ENCODE measurements at places on chromosomes 16 and 17. TPM values are rescaled to one million over a fixed set of nuclear protein-coding genes. Genes with fewer than 3 reads are reported as not detected.

The CX3CL1 gene
- total RNA-seq, result not detected

The CCL5 gene
- total RNA-seq, result 50.4 TPM

The TBC1D16 gene
- total RNA-seq, result 10.4 TPM

GRCh38 chr17:1126801-1127550, 52.8 kb downstream of the ABR start:
- DNase-seq, result no peak
- H3K27ac ChIP-seq, result no peak overlapping the region

DNA sequence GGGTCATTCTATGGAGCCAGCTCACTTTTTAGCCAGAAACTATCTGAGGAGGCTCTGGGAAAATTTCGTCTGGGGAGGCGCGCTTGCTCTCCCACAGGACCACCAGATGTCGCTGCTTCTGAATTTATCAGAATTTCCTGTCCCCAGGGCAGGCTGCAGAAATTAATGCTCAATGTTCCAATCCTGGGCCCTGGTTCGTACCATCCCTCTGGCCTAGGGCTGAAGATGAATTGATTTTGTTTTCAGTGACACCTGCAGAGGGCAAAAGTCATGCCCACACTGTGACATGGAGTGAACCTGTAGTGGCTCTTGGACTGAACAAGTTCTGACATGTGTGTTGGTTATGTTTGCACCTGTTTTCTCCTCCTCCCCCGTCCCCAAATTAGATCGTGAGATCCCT, 482.6 kb downstream of the NPIPA7 start:
- no peaks in the 10 kb centered on the region for H3K36me3 ChIP-seq
- peak; percentile 70 for DNase-seq

DNA sequence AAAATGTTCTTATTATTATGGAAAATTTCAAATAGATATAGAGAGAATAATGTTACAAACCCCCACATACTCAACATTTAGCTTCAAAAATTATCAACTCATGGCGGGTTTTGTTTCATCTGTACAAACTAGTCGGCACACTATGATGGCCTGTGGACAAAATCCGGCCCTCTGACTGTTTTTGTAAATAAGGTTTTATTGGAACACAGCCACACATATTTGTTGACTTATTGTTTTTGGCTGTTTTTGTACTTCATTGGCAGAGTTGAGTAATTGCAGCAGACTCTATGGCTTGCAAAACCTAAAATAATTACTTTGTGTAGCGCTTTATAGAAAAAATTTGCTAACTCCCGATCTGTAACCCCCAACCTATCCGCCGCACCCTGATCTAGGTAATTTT, 41.4 kb upstream of the CLEC18A start:
- DNase-seq, result no peak
- H3K36me3 ChIP-seq, result peaks cover 12% of the 10 kb centered on the region
- H3K4me3 ChIP-seq, result no peak overlapping the region
- no peak overlapping the region for H3K27ac ChIP-seq
- no peaks in the 10 kb centered on the region for H3K4me1 ChIP-seq

GRCh38 chr16:72889616-72890582, 158.0 kb downstream of the ZFHX3 start:
- no peaks in the 10 kb centered on the region for H3K36me3 ChIP-seq
- no peaks in the 10 kb centered on the region for H3K27me3 ChIP-seq
- DNase-seq, result no peak
- no peak overlapping the region for H3K4me3 ChIP-seq
- H3K27ac ChIP-seq, result no peak overlapping the region
- H3K4me1 ChIP-seq, result no peaks in the 10 kb centered on the region

DNA sequence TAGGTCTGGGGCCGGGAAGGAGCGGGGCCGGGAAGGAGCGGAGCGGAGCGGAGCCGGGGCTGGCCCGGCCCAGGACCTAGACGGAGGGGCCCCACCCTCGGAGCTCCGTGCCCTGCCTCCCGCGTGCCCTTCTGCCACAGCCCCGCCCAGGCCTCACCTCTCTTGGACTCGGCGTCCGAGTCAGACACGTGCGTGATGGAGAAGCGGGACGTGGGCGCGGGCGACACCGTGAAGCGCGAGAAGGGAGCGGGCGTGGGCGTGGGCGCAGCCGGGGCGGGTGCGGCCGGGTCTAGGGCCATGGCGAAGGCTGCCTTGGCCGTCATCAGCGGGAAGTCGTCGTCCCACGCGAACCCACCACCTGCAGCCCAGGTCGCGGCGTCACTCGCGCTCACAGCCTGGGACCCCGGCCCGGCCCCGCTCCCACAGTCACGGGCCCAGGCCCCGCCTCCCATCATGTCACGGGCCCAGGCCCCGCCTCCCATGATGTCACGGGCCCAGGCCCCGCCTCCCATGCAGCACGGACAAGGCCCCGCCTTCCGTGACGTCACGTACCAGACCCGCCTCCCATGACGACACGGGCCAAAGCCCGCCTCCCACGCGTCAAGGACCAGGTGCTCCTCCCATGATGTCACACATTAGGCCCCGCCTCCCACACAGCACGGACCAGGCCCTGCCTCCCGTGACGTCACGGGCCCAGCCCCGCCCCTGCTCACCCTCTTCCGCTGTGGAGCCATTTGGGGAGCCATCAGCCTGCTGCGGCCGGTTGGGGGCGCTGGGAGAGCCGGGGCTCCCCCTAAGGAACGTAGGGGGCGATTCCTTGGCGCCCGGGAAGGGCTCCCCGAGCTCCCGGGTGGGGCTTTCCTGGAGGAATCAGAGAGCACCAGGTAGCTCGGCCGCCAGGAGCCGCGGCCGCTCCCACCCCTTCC, 45.8 kb upstream of the PVALEF start:
- peak; percentile 95 for DNase-seq
- peak overlapping the region; percentile 37 for H3K4me3 ChIP-seq
- no peaks in the 10 kb centered on the region for H3K4me1 ChIP-seq
- no peaks in the 10 kb centered on the region for H3K36me3 ChIP-seq
- no peak overlapping the region for H3K27ac ChIP-seq
- H3K27me3 ChIP-seq, result no peaks in the 10 kb centered on the region

GRCh38 chr16:10368969-10369551, 16.8 kb upstream of the ATF7IP2 start:
- no peak overlapping the region for H3K4me3 ChIP-seq
- no peak overlapping the region for H3K27ac ChIP-seq
- H3K27me3 ChIP-seq, result no peaks in the 10 kb centered on the region
- H3K36me3 ChIP-seq, result no peaks in the 10 kb centered on the region
- DNase-seq, result no peak
- H3K4me1 ChIP-seq, result no peaks in the 10 kb centered on the region

GRCh38 chr17:7437950-7438614, 1.2 kb upstream of the FGF11 start:
- peaks cover 37% of the 10 kb centered on the region for H3K4me1 ChIP-seq
- H3K27me3 ChIP-seq, result peaks cover 28% of the 10 kb centered on the region

DNA sequence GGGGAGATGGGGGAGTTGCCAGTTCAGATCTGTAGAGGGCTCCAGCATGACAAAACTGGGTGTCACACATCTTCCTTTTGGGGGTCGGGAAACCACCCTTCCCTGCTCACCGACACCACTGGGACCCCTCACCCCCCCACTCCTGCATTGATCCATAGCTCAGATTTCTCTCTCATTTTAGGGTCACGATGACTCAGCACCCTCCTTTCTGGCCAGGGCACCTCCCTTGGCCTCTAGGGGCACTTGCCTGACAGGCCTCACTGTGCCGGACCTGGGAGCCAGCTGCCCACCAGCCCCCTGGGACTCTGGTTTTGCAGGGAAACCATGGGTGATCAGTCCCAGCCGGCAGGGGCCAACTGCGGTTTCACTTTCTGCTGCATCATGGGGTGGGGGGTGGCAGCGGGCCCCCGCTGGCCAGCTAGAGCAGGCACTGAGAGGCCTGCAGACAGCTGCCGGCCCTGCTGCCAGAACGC, 239.4 kb downstream of the MRTFB start:
- no peaks in the 10 kb centered on the region for H3K36me3 ChIP-seq
- peak; percentile 13 for DNase-seq
- H3K27me3 ChIP-seq, result no peaks in the 10 kb centered on the region
- H3K27ac ChIP-seq, result no peak overlapping the region

- H3K27me3 ChIP-seq, result peaks cover 4% of the 10 kb centered on the region
- H3K4me3 ChIP-seq, result no peak overlapping the region
- peak; percentile 53 for DNase-seq
- peaks cover 5% of the 10 kb centered on the region for H3K4me1 ChIP-seq
These were observed 20.5 kb upstream of the SPACA3 start for GRCh38 chr17:32971171-32971570.

DNA sequence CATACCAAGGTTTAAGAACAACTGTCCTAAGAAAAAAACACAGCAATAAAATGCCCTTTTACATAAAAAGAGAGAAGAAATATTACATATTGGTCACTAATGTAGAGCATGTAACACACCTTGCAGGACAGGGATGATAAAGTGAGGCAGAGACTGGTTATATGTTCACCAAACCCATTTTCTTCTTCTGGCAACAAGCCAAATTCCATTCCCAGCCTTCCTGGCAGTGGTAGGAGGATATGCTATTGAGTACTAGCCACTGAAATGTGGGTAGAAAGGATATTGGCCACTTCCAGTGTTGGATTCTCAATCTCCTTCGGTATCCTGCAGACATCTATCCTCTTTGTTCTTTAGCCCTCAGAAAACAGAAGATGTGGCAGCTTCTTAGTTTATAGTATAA, 105.2 kb upstream of the SHISA6 start:
- no peaks in the 10 kb centered on the region for H3K36me3 ChIP-seq
- H3K4me1 ChIP-seq, result no peaks in the 10 kb centered on the region
- H3K4me3 ChIP-seq, result no peak overlapping the region

DNA sequence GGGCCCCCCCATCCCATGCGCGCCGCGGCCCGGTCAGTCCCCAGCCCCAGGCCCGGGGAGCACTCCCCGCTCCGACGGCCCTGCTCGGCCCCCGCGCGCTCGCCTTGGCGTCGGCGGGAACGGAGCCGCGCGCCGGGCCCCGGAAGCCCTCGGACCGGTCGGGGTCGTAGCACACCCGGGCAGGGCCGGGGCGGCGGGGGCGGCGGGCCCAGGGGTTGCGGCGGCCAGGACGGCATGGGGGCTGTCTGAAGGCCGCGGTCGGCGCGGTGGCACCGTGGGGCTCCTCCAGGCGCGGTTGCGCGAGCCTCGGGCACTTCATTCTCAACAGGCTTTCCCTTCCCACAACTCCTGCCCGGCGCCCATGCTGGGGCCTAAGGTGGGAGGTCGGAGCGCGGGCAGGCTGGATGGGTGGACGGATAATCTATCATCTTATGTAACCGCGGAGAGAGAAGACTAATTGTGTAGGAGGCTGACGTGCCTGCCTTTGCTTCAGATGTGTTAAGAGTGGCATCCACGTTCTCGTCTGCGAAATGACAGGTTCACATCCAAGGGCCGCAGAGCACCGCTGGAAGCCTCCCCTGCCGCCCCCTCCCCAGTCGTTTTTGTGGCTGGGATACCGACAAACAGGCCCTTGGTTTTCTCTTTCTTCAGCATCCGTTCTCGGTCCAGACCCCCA, 708 bp downstream of the BAIAP2 start:
- peaks cover 20% of the 10 kb centered on the region for H3K4me1 ChIP-seq
- H3K4me3 ChIP-seq, result peak overlapping the region; percentile 64
- peaks cover 19% of the 10 kb centered on the region for H3K27me3 ChIP-seq
- H3K36me3 ChIP-seq, result no peaks in the 10 kb centered on the region
- no peak overlapping the region for H3K27ac ChIP-seq
- peak; percentile 36 for DNase-seq

DNA sequence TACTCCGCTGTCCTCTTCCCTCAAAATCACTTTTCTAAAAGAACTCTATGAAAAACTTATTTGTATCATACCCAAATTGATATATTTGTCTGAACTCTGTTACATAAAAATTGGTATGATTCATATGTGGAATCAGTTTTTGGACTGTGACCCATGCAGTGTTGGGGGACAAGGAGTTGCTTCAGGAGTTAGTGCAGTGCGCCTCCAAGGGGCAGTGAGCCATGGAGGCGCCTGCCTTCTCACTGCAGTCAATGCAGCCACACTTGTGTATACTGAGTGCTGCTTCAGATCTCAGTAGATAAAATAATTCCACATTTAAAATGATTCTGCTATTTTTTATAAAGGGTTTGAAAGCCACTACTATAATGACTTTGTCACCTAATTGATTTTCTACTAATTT, 32.5 kb downstream of the DGKE start:
- no peak overlapping the region for H3K4me3 ChIP-seq
- DNase-seq, result no peak
- no peaks in the 10 kb centered on the region for H3K27me3 ChIP-seq
- H3K4me1 ChIP-seq, result peaks cover 16% of the 10 kb centered on the region
- no peak overlapping the region for H3K27ac ChIP-seq
- peaks cover 13% of the 10 kb centered on the region for H3K36me3 ChIP-seq

DNA sequence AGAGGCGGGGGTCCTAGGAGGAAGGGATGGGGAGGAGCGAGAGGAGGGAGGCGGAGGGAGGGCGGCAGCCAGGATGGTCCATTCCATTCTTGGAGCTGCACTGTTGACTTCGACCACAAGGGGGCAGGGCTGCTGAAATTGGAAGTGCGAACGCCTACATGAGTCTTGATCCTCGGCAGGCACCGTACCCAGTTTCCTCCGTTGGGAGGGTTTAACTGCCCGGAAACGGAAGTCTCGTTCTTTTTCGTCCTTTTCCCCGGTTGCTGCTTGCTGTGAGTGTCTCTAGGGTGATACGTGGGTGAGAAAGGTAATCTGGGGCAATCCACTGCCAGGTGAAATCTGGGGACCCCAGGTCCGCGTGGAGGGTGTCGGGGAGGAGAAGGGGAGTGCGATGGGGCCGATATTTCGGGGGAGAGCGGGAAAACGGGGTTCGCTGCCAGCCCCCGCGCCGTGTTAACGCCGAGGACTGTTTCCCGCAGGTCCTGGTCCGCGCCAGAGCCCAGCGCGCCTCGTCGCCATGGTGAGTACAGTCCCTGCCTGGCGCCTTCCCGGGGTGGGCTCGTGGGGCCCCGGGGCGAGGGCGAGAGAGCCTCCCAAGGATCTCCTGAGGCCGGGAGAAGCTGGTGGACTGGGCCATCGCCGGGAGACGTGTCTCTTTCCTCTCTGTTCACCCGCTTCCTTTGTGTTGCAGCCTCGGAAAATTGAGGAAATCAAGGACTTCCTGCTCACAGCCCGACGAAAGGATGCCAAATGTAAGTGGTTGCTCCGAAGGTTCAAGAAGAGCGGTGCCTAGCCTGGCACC, at the start of gene RPL38:
Gene RPL38 (plus strand): TSS at position 240 of the 802 bp plus-strand sequence. CDS start 278 bp downstream, at position 518.
- peak; percentile 98 for DNase-seq
- peaks cover 44% of the 10 kb centered on the region for H3K4me1 ChIP-seq
- peaks cover 47% of the 10 kb centered on the region for H3K36me3 ChIP-seq

- H3K4me1 ChIP-seq, result peaks cover 30% of the 10 kb centered on the region
- H3K4me3 ChIP-seq, result no peak overlapping the region
- peak overlapping the region; percentile 42 for H3K27ac ChIP-seq
- H3K36me3 ChIP-seq, result no peaks in the 10 kb centered on the region
These were observed 164.4 kb upstream of the GSE1 start for GRCh38 chr16:85448557-85449190.

DNA sequence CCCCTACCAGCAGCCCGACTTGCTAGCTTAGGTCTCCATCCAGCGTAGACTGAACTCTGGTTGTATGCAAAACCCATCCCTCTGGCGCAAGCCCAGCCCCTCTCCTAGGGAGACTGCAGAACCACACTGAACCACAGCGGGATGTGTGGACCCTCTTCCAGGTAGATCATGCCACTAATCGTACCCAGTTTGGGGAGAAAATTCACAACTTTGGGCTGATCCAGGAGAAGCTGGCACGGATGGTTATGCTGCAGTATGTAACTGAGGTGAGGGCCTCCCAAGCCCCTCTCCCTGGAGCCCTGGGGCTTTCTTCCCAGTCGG, 3.2 kb downstream of the ACADVL start:
- no peak for DNase-seq
- H3K27me3 ChIP-seq, result no peaks in the 10 kb centered on the region
- peaks cover 26% of the 10 kb centered on the region for H3K4me1 ChIP-seq
- no peak overlapping the region for H3K4me3 ChIP-seq
- peaks cover 28% of the 10 kb centered on the region for H3K36me3 ChIP-seq

Data from activated CD4-positive, alpha-beta T cell treated with anti-CD3 and anti-CD28 coated beads for 36 hours (primary cell).